ENCODE measurements at places on chromosomes 16 and 17.
A peak's percentile ranks its signal among the peaks of the same experiment; 100 is the strongest.

DNA sequence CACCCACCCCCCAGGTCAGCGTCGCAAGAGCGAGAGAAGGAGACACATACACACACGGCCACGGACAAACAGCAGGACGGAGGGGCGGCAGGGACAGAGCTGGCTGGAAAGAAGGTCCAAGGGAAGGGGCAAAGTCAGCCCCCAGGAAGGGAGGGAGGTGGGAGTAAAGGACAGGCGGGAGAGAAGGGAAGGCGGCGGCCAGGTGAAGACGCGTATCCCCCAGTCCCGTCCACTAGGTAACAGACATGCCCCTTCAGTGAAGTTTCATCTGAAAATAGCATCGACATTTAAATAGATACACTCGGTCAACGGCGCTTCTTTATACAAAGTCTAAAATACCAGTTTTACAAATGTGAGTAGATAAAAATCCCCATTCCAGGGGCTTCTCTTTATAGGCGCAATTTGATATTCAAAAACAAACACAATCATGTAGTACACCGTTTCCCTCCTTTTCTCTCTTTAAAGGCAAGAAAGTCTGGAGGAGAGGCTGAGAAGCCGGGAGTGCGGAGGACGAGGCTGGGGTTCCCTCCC lies 4.5 kb downstream of the CBX8 start:
- no peak for DNase-seq

DNA sequence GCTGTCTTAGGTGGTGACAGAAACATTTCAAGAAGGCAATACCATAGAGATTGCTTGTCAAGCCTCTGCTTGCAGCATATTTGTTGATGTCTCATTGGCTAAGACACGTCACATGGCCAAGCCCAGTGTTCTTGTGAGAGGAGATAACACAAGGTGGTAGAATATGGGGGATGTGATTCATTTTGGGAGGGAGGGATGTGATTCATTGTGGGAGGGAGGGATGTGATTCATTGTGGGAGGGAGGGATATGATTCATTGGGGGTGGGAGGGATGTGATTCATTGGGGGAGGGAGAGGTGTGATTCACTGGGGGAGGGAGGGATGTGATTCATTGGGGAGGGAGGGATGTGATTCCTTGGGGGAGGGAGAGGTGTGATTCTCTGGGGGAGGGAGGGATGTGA lies 470.5 kb upstream of the SALL1 start:
- DNase-seq, result no peak

DNA sequence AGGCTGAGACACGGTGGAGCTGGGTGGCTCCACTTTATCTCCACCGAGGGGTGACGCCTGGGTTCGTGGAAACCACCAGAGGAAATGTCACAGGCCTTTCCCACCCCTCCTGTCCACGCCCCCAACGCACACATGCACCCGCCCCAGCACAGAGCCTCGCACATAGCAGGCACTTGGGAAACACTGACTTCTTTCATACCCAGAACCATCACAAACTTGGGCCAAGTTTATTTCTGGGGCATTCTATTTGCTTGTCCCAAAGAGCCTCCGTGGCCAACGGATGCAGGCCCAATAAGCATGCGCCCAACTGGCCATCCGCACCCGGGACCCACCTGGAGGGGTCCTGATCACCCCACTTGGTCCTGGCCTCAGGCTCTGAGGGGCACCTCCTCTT lies 3.3 kb downstream of the BCAR1 start:
- DNase-seq, result no peak

- DNase-seq, result no peak
These were observed 227.4 kb downstream of the MRTFB start for GRCh38 chr16:14298374-14299122.

DNA sequence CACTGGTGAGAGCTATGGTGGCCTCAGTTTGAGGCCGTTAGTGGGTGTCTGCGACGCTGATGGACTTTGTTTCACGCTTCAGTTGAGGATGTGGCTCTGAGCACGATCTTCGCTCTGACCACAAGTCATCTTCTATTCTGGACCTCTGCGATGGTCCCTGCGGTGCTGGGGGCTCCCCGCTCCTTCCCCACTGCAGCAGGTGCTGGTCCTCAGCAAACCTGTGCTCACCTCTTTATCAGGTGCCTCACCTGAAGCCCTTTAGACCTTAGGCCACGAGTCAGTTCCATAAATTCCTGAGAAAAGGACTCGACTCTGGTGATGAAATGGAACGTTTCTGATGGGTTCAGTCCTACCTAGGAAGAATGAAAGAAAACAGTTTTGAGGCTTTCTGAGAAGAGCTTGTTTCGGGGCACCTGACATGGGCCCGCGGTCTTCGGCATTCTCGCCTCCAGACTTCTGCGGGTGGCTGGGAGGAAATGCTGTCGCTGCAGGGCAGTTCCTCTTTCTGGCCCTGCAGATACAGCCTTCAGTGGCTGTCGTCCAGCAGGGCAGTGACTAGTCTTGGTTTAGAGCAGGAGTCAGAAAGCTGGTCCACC lies 4.7 kb downstream of the KCTD5 start:
- DNase-seq, result peak; percentile 57

- no peak for DNase-seq
These were observed 37.9 kb upstream of the CAPN15 start for GRCh38 chr16:489606-490005.

GRCh38 chr16:22188595-22189442 lies 17.3 kb upstream of the EEF2K start:
- DNase-seq, result peak; percentile 69

- no peak for DNase-seq
These were observed 165.9 kb downstream of the CDH13 start for GRCh38 chr16:82792693-82793092.

DNA sequence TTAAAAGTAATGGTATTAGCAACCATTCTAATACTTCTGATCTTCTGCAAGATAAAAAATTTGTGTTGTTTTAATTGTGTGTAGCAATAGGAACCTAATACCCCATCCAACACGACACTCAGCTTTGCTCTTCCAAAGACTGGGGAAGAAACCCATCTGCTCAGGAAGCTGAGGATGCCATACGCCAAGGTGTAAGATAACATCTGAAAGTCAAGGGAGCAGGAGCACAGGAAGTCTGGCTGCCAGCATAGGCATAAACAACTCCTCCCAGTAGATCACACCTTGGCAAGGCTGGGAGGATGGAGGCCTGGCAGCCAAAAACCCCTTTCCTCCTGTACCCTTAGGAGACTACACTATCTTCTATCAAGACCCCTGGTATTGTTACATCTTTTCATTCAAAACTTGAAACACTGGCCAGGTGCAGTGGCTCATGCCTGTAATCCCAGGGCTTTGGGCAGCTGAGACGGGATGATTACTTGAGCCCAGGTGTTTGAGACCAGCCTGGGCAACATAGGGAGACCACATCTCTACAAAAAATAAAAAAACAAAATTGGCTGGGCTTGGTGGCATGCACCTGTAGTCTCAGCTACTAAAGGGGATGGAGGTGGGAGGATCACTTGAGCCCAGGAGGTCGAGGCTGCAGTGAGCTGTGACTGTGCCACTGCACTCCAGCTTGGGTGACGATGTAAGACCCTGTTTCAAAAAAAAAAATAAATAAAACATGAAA lies 5.7 kb upstream of the SPHK1 start:
- no peak for DNase-seq

DNA sequence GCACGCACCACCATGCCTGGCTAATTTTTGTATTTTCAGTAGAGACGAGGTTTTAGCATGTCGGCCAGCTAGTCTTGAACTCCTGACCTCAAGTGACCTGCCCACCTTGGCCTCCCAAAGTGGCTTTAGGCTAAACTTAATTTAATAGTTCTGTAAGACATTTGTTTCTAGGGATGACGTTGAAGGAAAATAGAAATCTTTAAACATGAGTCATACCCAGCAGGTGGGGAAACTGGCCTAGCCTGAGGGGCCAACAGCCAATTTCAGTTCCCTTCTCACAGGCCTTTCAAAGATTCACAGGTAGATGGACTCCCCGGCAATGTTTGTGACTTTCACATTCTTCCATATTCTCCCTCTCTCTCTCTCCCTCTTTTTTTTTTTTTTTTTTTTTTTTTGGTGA lies 18.1 kb upstream of the ITPRIPL2 start:
- DNase-seq, result no peak

DNA sequence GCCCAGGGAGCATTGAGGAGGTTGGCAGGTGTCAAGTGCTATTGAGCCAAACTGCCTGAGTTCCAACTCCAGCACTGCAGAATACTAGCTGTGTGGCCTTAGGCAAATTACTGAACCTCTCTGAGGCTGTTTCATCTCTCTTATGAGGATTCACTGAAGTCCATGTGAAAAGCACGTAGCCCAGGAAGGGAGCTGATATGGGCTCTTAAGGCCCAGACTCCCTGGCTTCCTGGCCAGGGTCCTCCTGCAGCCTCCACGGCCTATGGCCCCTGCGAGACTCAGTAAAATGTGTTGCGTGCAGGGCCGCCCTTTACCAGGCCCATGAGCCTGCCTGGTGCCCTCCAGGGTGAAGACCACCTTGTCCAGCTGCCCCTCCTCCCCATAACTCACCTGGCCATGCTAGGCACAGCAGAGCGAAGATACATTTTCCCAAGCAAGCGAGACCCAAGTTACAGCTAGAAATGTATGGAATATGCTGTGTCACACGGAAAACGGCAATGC lies 133.7 kb upstream of the TNRC6C start:
- no peak for DNase-seq

GRCh38 chr16:85557971-85558657 lies 55.0 kb upstream of the GSE1 start:
- no peak for DNase-seq

- no peak for DNase-seq
These were observed 206.4 kb downstream of the CEP112 start for GRCh38 chr17:65985571-65985970.

- peak; percentile 88 for DNase-seq
These were observed 40.8 kb upstream of the CMIP start for GRCh38 chr16:81403601-81404391.

DNA sequence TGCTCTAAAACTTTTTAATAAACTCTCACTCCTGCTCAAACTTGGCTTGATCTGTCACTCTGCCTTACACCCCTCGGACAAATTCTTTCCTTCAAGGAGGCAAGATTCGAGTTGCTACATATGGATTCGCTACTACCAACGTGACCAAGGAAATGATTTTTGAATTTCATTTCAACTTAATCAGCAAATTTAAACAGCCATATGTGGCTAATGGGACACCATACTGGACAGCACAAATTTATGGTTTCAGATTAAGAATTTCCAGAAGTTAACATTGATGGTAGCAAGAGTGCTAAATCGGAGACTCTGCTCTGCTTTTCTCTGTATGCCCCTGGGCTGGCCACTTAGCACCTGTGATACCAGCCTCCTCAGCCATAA lies 318.2 kb upstream of the PSMD7 start:
- DNase-seq, result no peak

DNA sequence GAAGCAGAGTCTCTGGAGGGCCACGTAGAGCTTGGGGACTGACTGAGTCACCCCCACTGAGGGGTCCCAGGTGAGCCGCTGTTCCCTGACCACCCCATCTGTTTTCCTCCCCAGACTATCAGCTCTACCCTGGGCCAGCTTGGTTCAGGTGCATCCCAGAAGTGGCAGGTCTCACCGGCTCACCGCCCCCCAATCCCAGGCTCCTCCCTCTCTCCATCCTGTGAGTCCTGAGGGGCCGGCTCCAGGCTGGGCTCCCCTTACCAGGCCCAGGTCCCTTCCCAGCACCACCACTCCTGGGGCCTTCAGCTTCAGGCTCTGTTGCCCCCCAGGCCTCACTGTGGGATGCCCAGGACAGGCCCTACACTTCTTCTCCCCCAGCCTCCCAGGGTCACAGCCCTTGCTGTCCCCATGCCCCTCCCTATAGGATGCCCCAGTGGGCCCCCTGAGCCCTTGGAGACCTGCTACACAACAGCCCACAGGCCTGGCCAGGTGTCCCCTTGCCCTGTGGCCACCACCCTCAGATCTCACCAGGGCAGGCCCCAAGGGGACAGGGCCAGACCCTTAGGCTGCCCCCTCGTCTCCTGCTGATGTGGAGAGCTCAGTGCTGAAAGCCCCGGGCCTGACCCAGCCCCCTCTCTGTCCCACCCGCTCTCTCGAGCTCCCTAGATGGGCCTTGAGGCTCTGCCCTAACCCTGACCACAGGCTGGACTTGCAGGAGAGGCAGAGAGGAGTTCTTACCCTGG lies 40.4 kb downstream of the TNFRSF13B start:
- DNase-seq, result no peak

DNA sequence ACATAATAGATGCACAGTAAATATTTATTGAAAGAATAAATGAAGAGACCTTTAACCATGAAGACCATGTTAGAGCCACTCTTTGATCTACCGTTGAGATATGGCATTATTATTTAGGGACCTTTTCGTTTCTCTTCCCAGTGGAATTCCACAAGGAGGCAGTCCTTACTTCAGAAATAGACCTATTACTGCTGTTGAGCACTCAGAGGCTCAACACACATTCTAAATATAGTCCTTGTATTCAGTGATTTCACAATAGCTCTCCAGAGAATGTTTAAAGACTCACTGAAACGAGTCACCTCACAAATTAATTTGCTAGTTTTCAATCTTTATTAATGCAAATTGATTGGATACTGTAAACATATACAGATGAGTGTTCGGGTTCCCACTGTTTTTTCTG lies 603.8 kb downstream of the CDH8 start:
- no peak for DNase-seq

- DNase-seq, result no peak
These were observed 19.8 kb downstream of the MIEF2 start for GRCh38 chr17:18280249-18280648.

GRCh38 chr16:31130336-31130891 lies 5.1 kb downstream of the PRSS8 start:
- no peak for DNase-seq

DNA sequence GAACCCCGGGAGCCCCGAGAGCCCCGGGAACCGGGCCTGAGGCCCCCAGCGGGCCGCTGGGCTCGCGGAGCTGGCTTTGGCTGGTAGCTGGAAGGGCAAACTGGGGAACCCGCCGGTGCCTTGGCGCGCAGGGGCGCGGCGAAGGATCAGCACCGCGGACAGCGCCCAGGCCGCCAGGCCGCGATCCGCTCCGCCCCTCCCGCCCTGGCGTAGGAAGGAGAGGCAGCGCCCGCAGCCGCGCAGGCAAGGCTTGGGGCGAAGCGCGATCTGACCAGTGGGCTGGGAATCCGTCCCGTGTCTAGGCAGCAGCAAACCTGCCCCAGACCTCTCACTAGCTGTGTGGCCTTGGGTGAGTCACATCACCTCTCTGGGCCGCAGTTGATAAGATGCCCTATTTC lies 331 bp upstream of the CCDC92B start:
- peak; percentile 80 for DNase-seq

GRCh38 chr17:66165537-66166123 lies 26.3 kb downstream of the CEP112 start:
- no peak for DNase-seq

GRCh38 chr16:81715358-81716196 lies 63.5 kb upstream of the PLCG2 start:
- no peak for DNase-seq

DNA sequence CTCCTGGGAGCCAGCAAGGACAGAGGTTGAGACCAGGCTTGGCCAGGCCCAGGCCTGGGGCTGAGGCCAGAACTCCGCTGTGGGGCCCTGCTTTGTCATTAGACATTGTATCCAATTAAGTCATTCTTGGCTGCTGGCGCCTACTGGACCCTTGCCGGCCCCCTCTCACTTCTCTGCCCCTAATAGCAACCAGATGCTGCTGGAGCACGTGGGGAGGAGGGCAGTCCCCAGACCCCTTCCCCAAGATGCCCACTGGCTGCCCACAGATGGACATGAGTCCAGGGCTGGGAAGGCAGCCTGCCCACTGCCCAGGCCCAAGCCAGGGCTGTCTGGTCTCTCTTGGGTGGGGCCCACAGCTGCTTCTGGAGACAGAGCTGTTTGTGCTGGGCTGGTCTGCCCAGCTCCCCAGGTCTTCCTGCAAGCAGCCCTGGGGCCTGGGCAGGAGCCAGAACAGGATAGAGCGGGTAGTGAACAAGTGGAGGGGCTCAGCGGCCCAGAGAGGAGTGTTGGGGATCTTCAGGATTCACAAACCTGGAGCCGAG lies 7.8 kb downstream of the PLXDC1 start:
- DNase-seq, result no peak

GRCh38 chr16:12256921-12257320 lies 280.4 kb downstream of the SNX29 start:
- DNase-seq, result no peak
